Right forelimb (tissue), 1 donor: ENCODE measurements at places on chromosomes 1 and 21.

DNA sequence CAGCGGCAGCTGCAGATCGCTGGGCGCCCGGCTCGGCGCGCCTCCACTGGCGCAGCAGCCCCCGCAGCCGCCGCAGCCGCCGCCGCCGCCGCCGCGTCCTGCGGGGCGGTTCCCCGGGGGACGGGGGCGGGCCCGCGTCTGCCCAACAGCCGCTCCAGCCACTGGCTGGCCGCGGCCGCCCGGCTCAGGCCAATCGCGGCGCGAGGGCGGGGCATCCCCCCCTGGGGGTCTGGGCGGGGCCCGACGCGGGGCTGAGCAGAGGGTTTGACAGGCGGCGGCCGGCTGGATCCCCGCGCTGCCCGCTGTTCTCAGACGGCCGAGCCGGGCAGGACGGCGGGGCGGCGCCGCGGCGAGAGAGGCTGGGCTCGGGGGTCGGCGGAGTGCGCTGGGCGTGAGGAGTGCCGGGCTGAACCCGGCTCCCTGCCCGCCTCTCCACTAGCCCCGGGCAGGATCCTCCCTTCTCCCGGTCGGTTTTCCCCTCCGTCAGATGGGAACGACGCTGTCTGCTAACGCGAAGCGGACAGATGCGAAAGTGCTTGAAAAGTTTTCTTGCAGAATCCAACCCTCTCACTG lies at the start of gene GLIS1:
TSS of gene GLIS1 (minus strand) at position 56 of the 573 bp plus-strand sequence. CDS start 1,100 bp downstream, outside the sequence.
- DNase-seq = peak; percentile 89

DNA sequence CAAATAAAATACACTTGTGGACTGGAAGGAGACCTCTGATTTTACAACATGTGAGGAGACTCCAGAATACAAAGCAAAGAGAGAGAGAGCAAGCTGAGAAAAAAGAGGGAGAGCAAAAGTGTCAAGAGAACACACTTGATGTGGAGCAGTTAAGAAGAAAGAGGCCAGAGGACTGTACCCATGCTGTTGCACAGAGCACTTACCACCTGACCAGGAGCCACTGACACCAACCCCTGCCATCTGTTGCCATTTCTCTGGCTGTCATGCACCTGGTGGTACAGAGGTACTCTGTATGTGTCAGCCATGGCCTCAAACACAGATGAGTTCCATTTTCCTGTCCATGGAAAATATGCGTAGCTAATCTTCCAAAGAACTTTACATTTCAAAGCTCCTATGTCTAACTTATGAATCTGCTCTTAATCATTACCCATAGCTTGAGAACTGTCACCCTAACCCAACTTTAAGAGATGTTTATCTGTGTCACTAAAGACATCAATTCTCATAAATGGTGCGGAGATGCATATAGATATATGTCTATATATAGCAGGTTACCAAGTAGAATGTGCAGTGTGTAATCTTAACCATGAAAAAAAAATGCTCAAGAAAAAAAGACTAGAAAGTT lies 32.8 kb upstream of the ABCD3 start:
- DNase-seq = no peak

DNA sequence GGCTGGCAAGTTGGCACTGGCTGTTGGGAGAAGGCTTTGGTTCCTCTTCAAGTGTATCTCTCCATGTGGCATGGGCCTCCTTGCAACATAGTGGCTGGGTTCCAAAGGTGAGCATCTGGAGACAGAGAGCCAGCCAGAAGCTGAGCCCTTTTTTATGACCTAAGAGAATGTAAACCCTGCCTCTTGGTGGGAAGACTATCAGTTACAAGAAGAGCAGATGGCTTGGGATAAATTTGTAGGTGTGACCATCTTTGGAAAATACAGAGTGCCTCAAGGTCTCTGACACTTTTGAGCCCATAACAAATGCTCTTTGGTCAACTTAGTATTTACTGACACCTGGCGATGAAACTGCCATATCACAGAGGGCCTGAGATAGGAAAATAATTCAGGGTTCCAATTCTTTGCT lies 31.4 kb upstream of the PRELP start:
- no peak for DNase-seq

GRCh38 chr1:234970731-234971476 lies 157.7 kb downstream of the TOMM20 start:
- peak; percentile 91 for DNase-seq

DNA sequence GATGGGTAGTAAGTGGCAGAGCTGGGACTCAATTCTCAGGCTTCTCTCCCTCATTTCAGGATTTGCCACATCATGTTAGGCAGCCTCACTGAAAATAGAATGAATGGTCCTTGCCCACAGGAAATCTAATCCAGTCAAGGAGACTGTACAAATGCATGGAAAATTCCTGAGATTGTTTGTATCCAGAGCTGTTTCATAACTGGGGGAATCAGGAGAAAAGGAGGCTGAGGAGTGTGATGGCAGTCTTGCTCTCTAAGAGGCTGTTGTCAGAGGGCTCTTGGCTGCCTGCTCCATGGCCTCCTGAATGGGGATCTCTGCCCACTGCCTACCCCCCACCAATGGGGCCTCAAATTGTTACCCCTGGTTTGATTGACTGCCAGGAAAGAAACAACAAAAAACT lies 141.9 kb upstream of the TNR start:
- no peak for DNase-seq

- no peak for DNase-seq
These were observed 63.8 kb downstream of the OLFML3 start for GRCh38 chr1:114043054-114043453.

DNA sequence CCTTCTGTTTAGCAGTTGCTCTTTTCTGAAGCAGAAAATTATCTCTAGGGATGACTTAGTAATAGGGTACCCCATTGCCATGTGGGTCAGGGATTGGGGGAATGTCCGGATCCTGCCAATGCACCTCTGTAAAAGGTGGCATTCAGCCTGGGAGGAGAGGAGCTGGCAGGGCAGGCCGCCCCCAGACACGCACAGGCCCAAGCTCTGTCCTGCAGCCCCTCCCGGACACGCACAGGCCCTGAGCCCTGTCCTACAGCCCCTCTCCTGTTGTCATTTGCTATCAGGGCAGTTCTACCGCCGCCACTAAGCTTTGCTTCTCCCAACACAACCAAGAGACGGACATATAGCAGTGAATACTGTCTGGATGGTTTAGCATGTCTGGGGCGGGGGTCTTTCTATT lies 219.1 kb downstream of the SDCCAG8 start:
- no peak for DNase-seq

GRCh38 chr1:10776190-10776905 lies 20.1 kb downstream of the CASZ1 start:
- no peak for DNase-seq

DNA sequence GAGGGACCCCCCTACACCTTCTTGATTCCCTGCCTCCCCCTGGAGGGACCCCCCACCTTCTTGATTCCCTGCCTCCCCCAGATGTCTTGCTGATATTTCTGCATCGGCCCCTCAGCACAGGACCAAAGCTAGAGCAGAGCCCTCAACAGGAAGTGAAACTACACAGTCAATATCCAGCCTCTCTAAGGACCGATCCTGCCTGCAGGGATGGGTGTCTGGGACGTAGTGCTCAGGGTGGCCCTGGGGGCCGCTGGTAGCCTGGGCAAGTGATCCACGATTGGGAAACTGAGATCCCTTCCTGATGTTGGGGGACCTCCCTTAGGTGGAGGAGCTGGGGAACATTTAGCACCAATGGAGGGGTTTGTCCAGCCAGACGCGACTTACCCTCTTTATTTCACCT lies 3.9 kb upstream of the LEFTY2 start:
- DNase-seq = no peak

- DNase-seq = no peak
These were observed 475.4 kb upstream of the NR5A2 start for GRCh38 chr1:199551967-199552565.

DNA sequence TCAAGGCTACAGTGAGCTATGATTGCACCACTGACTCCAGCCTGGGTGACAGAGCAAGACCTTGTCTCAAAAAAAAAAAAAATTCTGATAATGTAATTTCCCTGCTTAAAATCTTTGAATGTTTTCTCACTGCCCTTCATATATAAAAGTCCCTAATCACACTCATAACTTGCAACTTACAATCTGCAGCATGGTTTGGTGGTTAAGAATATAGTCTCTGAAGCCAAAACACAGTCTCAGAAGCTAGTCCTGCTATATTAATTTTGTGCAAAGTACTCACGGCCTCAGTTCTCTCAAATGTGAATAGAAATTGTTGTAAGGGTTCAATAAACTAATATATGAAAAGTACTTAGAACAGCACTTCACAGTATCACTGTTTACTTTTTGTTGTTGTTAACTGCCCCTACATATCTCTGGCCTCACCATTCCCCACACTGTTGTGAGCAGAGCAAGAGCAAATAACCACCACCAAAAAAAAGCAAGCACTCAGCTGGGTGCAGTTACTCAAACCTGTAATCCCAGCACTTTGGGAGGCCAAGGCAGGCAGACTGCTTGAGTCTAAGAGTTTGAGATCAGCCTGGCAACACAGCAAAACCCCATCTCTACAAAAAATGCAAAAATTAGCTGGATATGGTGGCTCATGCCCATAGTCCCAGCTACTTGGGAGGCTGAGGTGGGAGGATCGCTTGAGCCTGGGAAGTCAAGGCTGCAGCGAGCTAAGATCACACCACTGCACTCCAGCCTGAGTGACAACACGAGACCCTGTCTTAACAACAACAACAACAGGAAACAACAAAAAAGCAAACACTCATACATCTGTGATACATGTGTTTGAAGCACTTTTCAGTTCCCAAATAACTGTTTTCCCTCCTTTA lies 22.4 kb downstream of the ASH1L start:
- no peak for DNase-seq

- no peak for DNase-seq
These were observed 1.1 kb downstream of the RASAL2 start for GRCh38 chr1:178094739-178095645.

DNA sequence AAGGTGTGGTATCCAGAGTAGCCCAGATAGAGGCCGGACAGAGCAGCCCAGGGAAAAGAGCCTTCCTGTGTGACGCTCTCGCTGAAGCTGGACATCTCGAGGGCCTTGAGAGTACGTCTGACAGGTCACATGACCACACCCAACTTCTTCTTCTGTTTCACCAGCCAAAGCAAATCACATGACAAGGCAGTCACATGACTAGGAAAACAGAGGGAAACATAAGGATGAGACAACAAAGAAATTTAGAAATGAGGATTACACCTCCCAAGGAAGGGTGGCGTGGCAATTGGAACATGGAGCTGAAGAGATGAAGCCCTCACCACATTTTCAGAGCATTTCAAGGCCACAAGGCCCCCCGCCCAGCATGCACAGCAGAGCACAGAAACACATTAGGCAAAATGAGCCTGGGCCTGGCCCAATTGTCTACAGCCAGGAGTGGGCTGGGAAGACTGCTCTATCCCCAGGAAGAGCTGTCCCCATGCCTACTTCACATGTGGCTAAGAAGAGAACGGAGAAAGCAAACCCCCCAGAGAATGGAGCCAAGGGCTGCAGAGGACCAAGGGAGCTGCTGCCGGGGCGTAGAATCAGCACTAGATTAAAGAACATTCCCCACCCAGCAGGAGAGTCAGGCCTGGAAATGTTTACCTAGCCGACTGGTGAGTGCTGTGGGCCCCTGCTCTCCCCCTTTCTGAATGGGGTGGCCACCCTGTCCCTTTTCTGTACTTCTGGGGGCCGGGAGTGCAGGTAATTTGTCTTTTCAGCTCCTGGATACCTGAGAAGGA lies 305.1 kb downstream of the NPHP4 start:
- no peak for DNase-seq
